Calu3 (cell line): ENCODE measurements at places on chromosomes 7 and 10. TPM values are rescaled to one million over a fixed set of nuclear protein-coding genes. Genes with fewer than 3 reads are reported as not detected.
A peak's percentile ranks its signal among the peaks of the same experiment; 100 is the strongest.

The LIPJ gene
- not detected in 2 replicates for total RNA-seq

DNA sequence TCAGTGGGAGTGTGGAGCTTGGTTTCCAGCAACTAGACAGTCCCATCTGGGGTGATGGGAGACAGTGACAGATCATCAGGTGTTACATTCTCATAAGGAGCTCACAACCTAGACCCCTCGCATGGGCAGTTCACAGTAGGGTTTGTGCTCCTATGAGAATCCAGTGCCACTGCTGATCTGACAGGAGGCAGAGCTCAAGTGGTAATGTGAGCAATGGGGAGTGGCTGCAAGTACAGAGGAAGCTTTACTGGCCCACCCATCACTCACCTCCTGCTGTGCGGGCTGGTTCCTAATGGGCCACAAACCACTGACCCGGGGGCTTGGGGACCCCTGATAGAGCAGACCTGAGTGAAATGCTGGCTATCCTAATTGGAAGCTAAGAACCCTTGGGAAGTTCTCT is 242.8 kb downstream of the BAMBI start:
- H3K4me1 ChIP-seq = peaks cover 9% of the 10 kb centered on the region
- DNase-seq = no peak
- H3K36me3 ChIP-seq = no peaks in the 10 kb centered on the region
- no peak overlapping the region for H3K27ac ChIP-seq
- H3K4me3 ChIP-seq = no peak overlapping the region

GRCh38 chr7:24842449-24843241 is 85.4 kb upstream of the GSDME start:
- DNase-seq = peak; percentile 50
- peak overlapping the region; percentile 9 for H3K4me3 ChIP-seq
- no peaks in the 10 kb centered on the region for H3K27me3 ChIP-seq

DNA sequence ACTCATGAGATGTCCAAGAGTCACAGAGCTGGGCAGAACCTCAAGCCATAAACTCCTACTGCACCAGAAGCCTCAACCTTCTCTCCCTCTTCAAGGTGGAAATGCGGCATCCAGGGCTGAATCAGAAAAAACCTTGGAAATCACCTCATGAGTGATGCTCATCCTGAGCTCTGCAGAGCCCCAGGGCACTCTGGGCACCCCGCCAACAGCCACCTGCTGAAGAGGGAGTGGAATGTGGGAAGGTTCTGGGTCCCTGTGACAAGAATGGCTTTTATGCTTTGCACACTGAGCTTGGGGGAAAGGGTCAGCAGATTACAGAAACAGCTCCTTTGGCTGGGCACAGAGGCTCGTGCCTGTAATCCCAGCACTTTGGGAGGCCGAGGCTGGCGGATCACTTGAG is 18.8 kb downstream of the NUDT1 start:
- H3K4me3 ChIP-seq = no peak overlapping the region
- H3K27me3 ChIP-seq = no peaks in the 10 kb centered on the region
- H3K36me3 ChIP-seq = peaks cover 45% of the 10 kb centered on the region
- DNase-seq = peak; percentile 96

- peaks cover 2% of the 10 kb centered on the region for H3K4me1 ChIP-seq
- H3K36me3 ChIP-seq = no peaks in the 10 kb centered on the region
Observed at GRCh38 chr7:114026486-114027089, 107.8 kb upstream of the PPP1R3A start.

DNA sequence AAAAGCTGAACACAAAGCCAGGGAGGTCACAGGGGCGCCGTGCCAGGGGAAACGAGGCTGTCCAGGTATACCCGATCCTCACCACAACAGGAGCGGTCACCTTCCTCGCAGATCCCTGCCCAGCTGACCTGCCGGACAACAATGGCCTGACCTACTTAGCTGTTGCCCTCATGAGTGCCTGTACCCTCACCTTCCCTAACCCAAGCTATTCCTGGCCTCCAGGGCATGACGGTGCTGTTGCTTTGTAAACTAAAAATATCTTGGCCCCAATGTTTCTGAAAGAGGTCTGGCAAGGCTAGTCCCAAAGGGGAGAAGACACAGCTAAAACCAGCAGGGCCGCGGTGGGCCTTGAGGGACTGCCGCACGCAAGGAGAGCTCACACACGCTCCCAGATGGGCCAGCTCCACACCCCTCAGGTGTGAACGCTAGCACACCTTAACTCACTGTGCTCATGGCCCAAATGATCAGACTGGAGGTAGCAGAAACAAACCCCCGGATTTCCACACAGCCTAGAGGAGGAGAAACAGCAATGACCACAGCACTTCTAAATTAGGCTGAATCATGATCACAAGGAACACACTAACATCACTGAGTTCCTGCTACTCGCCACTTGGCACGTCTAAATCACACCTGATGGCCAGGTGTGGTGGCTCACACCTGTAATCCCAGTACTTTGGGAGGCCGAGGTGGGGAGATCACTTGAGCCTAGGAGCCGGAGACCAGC is 66.3 kb upstream of the CYTH3 start:
- H3K27ac ChIP-seq = no peak overlapping the region
- no peak overlapping the region for H3K4me3 ChIP-seq
- H3K36me3 ChIP-seq = peaks cover 8% of the 10 kb centered on the region
- no peaks in the 10 kb centered on the region for H3K4me1 ChIP-seq

GRCh38 chr10:119306514-119306951 is 99.2 kb downstream of the GRK5 start:
- no peaks in the 10 kb centered on the region for H3K36me3 ChIP-seq
- H3K4me1 ChIP-seq = no peaks in the 10 kb centered on the region
- peaks cover 13% of the 10 kb centered on the region for H3K27me3 ChIP-seq
- no peak overlapping the region for H3K4me3 ChIP-seq
- no peak for DNase-seq
